ENCODE measurements at places on chromosomes 12 and 14.
A peak's percentile ranks its signal among the peaks of the same experiment; 100 is the strongest.

- DNase-seq = no peak
Measured at GRCh38 chr14:36971263-36971855, 201.0 kb downstream of the SLC25A21 start.

DNA sequence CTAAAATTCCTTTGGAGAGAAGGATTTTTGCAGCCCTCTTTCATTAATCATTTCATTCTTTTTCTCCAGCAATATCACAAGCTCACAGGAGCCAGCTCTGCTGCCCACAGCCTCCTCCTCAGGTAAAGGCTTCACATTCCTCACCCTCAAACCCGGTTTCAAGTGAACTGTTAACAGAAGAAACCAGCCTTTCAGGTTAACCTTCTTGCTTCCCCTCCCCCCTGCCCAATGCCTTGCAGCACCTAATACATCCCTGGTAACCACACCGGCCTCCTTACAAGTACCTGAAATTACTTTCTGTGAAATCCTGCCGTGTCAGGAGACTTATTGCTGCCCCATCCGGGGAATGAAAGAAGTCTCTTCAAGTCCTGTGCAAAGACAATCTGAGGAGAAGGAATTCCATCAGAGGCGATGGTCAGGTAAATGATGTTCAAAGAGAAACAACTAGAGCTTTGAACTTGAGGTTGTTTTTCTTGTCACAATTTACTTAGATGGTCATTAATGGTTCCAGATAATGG is 111.2 kb downstream of the MYRFL start:
- no peak for DNase-seq

DNA sequence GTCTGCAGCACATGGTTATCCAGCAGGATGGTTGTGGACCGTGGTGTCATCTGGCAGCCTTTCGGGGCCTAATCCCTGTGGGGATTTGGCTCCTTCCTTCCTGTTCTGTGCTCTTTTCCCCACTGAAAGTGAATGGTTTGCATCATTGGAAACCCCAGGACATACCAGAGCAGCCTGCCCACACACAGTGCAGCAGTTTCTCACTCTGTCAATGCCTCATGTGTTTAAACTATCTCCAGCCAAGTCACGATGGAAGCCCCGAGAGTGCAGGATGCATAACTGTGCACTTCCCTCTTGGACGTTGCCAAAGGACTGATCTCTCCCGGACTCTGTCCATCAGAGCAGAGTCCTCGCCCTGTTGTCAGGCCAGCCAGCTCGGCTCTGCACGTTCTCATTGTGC is 29.0 kb upstream of the AMN start:
- DNase-seq = no peak

- peak; percentile 65 for DNase-seq
Measured at GRCh38 chr12:57452937-57453509, 2.1 kb upstream of the INHBE start.

GRCh38 chr12:87082756-87083155 is 826.6 kb upstream of the MGAT4C start:
- no peak for DNase-seq

DNA sequence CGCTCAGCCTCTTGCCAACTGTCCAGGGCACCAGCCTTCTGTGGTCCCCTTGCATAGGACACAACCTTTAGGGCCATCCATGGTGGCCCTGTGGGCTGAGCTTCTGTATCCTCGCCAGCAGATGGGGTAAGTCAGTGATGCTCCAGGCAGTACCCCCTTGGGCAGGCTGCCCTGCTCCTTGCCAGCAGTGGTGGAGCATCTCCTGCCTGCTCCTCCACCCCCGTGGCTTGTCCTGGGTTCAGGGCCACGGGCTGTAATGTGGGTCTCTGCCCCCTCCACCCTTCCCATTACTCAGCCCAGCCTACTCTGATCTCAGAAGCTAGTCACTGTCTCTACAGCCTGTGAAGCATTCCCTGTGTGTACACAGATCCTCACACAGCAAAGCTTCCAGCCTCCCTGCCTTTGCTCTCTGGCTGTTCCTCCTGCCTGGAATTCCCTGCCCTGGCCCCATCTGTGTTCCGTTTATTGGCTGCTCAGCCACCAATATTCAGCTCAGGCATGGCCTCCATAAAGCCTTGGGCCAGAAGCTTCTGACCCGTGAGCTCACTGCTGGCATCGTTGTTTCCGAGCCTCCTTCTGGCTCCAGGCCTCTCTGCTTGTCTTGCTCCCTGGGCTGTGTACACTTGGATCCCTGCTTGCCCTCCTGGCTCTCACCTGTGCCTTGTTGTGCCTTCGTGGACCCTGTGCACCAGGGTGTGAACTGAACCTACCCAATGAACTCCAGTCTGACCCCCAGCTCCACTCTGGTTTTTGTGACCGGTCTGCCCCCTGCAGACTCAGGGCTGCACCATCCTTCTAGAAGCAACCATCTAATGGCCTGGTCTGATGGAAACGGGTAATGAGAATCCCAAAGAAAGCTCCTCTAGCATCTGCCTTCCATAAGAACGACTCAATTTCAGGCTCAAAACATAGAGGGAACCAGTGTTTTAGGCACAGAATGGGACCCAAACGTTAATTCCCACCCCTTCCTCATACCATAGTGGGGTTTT is 177.0 kb upstream of the PRMT8 start:
- no peak for DNase-seq

DNA sequence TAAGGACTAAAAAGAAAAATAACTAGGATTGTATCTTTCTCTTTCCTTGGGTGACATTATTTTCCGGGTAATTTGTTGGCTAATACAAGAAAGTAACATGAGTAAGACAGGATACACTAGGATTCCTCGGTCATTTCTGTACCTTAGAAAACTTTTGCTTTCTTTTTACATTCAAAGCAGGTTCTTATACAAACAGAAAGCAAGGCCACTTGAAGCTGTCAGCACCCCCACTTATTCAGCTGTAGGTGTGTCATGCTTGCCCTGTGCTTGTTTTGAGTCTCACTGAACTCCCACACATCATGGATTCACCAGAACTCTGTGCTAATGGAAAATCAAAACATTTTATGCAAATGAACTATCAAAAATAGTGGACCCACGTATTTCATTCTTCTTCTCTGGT is 266.8 kb upstream of the CLEC14A start:
- no peak for DNase-seq

DNA sequence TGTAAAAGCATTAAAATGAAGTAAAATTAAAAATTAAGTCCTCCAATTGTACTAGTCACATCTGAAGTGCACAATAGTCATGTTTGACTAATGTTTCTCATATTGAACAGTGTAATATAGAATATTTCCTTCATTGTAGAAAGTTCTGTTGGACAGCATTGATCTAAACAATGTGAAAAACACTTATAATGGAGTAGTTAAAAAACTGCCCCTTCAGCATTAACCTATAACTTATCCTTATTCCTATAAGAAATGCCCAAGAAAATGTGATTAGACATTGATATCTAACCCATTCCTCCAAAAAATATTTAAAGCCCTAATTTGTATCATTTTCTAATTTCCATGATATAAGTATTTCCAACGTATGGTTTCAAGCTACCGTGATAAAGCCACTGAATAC is 210.7 kb downstream of the RASSF9 start:
- DNase-seq = no peak

DNA sequence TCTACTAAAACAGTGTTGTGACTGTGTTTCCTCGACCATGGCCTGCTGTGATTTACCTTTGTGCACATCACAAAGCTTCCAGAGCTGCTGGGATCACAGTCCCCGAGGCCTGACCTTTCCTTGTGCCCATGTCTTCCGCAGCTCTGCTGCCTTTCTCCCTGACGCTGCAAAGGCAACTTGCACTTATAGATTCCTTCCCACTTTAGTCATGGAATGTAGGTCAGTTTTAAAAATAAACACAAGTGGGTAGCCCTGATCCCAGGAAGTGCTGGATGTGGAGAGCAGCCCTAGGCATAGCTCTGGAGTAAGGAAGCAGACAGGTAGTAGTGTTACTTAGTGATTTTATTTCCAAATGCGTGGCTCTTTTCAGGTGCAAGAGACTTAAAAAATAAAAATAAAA is 825.7 kb downstream of the AACS start:
- DNase-seq = no peak

- DNase-seq = peak; percentile 10
Measured at GRCh38 chr14:55731881-55732498, 152.0 kb downstream of the KTN1 start.

GRCh38 chr12:52300796-52301691 is 9.7 kb upstream of the KRT81 start:
- DNase-seq = no peak

DNA sequence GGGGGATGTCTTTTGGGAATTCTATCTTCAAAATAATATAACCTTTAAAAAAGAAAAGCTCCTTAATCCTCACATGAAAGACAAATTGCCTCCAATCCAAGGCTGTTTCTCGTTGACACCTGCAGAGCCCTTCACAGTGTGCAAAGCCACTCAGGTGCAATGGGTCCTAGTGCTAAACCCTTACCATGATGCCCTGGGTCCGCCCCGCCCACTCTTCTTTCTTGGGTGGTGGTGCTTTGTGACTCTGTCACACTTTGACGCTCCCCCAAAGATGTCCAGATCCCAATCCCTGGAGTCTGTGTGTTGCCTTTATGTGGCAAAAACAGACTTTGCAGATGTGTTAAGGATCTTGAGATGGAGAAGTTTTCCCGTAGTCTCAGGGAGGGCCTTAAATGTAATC is 29.7 kb downstream of the CLMN start:
- DNase-seq = no peak

DNA sequence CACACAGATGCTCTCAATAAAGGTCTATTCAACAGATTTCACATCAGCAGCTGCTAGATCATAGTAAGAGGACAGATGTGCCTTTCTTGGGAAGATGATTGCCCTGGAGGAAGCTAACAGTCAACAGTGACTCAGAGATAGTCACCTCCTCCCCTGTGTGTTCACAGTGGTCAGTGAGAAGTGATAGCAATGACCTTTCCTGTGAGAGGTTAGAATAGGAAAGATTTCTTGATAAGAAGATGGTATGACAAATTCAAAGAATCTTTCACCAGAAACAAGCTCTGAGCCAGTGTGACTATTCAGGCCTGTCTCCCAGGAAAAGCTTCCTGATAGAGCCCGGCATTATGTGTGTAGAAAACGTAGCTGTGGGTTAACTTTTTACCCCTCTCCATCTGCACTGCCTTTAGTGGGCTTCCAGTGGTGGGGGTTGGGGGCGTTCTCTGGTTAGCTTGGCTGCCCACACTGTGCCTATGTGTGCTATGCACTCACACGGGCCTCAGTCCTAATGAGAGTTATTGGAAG is 66.4 kb upstream of the ARHGAP5 start:
- DNase-seq = no peak

DNA sequence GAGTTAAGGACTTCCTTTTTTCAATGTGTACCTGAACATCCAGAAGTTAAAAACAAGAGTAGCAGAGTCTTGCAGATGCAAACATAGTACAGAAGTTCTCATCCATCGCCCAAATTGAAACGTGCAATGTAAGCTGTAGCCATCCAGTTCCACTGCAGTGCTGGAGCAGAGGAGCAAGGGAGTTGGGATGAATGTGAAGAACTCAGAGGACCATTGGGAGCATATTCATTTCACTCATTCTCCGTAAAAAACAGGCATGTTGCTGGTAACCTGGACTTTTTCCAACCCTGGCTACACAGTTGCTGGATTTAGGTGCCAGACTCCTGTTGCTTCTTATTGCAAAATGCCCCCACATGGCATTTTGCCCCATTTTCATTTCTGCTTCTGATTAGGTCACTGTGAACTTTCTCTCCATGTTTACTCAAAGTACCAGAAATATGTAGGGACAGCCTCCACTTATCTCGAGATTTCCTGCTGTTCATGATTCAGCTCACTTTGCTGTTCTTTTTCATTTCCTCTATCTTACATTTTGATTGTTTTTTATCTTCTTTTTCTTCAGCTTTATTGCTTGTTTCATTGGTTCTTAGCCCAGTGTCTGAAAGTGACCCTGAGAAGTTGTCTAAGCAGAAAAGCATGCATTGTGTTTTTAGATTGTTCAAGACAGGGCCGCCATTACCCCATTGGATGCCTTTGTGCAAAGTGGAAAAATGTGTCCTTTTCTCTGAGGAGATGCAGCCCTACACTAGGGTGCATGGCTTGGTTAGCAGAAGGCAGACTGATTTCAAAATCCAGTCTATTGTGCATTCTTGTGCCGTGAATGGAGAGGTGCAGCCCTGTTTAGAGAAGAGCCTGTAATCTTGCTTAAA is 109.0 kb upstream of the AMIGO2 start:
- DNase-seq = no peak

- DNase-seq = no peak
Measured at GRCh38 chr12:47837190-47838171, 17.8 kb upstream of the HDAC7 start.

GRCh38 chr12:62731055-62731820 is 203.7 kb downstream of the PPM1H start:
- no peak for DNase-seq

DNA sequence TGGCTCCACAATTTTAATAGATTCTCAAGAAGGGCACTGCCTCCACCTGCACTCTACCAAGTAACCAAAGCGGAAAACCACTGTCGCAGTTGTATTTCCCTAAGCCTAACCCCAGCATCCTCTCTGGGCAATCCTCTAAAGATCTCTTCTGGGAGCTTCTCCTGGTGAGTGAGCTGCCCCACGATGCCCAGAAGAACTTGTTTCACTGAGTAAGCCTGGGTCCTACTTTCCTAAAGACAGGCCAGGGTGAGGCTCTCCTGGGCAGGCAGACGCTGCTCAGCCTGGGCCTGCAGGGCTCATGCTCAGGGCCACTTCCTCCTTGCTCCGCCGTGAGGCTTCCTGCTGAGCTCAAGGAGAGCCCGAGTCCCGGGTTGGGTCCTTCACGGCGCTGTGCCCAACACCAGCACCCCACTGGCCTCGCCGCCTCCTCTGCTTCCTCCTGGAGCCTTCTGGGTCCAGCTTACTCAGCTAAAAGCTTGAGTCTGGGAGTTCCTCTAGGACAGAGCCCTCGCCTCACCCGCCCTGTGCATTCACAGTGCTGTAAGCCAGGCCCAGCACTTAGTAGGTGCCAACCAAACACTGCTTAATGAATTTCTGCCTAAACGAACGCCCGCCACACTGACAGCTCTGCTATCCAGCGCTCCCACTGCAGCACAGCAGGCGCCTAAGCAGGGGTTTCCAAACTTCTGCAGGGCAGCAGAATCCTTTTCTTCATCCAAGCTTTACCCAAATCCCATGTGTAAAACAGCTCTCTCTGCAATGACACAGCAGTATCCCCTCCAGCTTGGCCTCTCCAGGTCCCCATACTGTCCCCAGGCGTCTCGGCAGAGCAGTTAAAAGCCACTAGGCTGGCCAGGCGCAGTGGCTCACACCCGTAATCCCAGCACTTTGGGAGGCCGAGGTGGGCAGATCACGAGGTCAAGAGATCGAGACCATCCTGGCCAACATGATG is 5.7 kb downstream of the RAB35 start:
- no peak for DNase-seq

- DNase-seq = peak; percentile 64
Measured at GRCh38 chr14:35416108-35416750, 11.7 kb upstream of the NFKBIA start.

GRCh38 chr12:125100551-125101434 is 35.6 kb downstream of the AACS start:
- DNase-seq = no peak

DNA sequence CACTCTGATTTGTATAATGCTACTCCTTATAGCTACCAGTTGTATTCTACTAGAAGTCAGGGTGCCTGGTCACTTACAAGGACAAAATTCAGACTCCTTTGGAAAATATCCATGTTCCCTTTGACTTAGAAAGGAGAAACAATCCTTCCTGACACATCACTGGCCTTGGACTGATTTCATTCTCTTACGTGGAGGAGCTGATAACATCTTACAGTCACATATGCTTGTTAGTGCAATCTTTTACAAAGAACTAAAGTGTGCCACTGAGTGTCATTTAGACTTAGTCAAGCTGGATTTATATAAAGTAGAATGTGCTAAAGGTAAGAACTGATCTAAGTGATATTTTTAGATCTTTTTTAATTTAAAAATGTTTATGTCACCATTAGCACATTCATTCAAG is 131.0 kb upstream of the TMTC2 start:
- DNase-seq = no peak

Measured in stimulated activated CD4-positive, alpha-beta T cell treated with anti-CD3 and anti-CD28 coated beads, Interleukin-15, amount 100 ng/mL, for 48 hours (primary cell).